ENCODE measurements at places on chromosomes 16 and 17. TPM values are rescaled to one million over a fixed set of nuclear protein-coding genes. Genes with fewer than 3 reads are reported as not detected.

Gene HLF
- total RNA-seq = 5.1 TPM

Gene MPV17L
- 6.3 TPM for total RNA-seq

Gene KRTAP17-1
- total RNA-seq = not detected

Gene ADAP2
- total RNA-seq = not detected

Gene LRRC37A
- 3.0 TPM for total RNA-seq

Gene CDC6
- 82.6 TPM for total RNA-seq

Gene LRRC75A
- total RNA-seq = 2.8 TPM

Gene KRT40
- total RNA-seq = 0.98 TPM

Gene TMED6
- not detected for total RNA-seq

Gene ELOB
- 206 TPM for total RNA-seq

Gene TVP23A
- total RNA-seq = not detected

Gene PDE6G
- 0.43 TPM for total RNA-seq

Gene CLDN7
- total RNA-seq = not detected

Gene EVPLL
- not detected for total RNA-seq

Gene GRAP
- total RNA-seq = not detected

Gene CDT1
- total RNA-seq = 103 TPM

Gene KRT27
- total RNA-seq = not detected

Gene EVI2B
- 0.92 TPM for total RNA-seq

Gene FLII
- total RNA-seq = 200 TPM

Gene MEIOB
- 0.48 TPM for total RNA-seq

Gene PIGL
- 41.9 TPM for total RNA-seq

Gene TMUB2
- total RNA-seq = 13.0 TPM

Gene RAMP2
- total RNA-seq = 3.8 TPM

Gene CRK
- total RNA-seq = 86.5 TPM

Gene CCL4
- total RNA-seq = not detected

Gene SLFN12L
- 1.6 TPM for total RNA-seq

Gene LITAF
- total RNA-seq = 6.9 TPM

Gene C17orf113
- total RNA-seq = 0.72 TPM

Gene STH
- total RNA-seq = not detected

Gene CBX2
- total RNA-seq = 66.4 TPM

Gene SLC13A5
- total RNA-seq = not detected

Gene FBXL16
- total RNA-seq = 2.7 TPM

Gene PRSS36
- total RNA-seq = 0.72 TPM

Gene NTN3
- total RNA-seq = 1.6 TPM

Gene CD300H
- total RNA-seq = not detected

Gene ZP2
- total RNA-seq = not detected

Gene GCGR
- total RNA-seq = not detected

Gene NAGS
- total RNA-seq = 0.50 TPM

Gene HEATR9
- not detected for total RNA-seq

Gene PYDC1
- total RNA-seq = not detected

Gene MGAT5B
- total RNA-seq = 1.1 TPM

Gene DYNC1LI2
- 149 TPM for total RNA-seq

Gene FAM83G
- total RNA-seq = 9.6 TPM

Gene RAB26
- 0.49 TPM for total RNA-seq

Gene MARF1
- total RNA-seq = 75.9 TPM

Gene ZG16B
- total RNA-seq = not detected

Data from A673 (cell line).